ENCODE measurements at places on chromosomes 2 and 18.

- DNase-seq: no peak
These were observed 97.0 kb downstream of the TFCP2L1 start for GRCh38 chr2:121187982-121188411.

GRCh38 chr2:112162956-112163355, 24.8 kb downstream of the FBLN7 start:
- no peak for DNase-seq

- no peak for DNase-seq
These were observed 45.6 kb downstream of the RAB27B start for GRCh38 chr18:54873884-54874255.

GRCh38 chr18:58046794-58047555, 2.9 kb downstream of the NEDD4L start:
- DNase-seq: no peak

DNA sequence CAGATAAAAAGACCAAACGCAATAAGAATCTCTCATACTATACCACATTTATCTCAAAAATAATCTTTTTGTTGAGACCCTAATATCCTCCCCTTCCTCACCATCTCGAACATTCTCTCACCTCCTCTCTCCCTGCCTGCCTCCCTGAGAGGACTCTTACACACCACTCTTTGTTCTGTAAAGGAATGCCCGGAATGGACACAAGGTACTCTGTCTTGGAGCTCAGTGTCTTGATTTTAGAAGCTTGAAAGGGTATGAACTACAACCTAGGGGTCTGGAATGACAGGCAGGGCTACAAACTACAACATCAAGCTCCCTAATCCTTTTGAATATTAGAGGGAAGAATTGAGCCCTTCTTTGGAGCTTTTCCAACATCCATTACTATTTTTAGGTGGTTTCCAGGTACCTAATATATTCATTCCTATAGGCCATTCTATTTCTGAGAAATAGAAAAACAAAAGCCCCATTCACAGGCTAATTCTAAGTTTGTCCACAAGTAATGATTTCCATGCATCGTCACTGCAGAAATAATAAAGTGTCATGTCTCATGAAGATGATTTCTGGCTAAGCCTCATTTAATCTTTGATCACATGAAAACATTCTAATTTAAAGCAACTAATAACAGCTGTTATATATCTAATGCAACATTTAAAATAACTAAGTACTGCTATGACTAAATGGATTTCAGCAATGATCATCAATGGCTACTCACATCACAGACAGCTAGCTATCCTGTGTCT, 60.6 kb downstream of the LRP2 start:
- DNase-seq: no peak
